Kidney epithelial cell (primary cell): ENCODE measurements at places on chromosomes 1 and 21.

DNA sequence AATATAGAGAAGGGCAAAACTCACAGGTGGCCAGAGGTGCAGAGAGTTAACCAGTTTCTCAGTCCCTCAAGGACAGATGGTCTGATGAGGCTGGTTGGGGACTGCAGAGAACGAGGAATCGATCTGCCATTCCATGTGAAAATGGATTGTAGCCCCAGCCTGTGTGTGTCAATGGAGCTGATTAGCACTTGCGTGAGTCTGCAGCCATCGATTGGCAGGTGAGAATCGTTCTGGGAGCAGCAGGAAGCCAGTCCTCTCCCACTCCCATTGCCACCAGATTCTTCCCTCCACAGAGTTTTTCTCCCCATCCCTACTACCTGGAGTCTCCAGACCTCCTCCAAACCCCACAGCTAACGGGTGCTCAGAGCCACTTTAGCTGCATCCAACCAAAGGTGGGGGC lies 18.3 kb upstream of the PSMB2 start:
- no peak for DNase-seq

GRCh38 chr1:61344696-61345095 lies 262.3 kb downstream of the NFIA start:
- no peak for DNase-seq

DNA sequence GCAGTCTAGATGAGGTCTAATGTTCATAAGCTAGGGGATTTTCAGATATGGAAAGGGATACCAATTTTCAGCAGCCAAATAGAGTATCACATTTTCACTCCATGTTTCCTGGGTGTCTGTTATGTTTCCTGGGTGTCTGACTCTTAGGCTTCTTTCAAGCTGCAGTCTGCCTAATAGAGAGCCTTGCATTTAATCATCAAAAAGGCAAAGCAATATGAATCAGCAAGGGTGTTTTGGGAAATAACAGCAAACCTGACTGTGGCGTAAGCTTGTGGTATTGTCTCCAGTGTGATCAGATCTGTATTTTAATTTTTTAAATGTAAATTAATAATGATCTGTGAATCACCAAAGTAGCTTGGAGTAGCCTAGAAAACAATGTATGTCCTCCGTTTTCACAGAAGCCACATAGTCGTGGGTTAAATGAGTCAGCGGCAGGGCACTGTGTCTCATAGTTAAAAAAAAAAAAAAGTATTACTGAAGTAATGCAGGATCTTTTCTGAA lies 10.4 kb downstream of the LGALS8 start:
- peak; percentile 21 for DNase-seq

DNA sequence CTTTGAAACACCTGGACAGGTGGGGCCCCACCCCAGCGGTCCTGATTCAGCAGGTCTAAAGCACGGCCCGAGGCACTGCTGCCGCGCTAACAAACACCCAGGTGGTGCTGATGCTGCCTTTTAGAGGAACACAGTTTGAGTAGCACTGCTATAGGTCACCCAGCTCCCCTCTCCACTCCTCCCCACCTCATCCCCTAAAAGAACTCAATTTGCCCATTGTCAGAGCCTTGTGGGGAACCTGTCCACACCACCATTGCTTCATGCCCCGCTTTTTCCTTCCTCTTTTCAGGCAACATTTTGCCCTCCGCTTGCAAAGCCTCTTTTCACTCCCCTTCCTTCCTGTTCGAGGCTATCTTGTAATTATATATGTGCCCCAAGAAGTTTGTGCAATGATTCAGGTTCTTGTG lies 26.2 kb upstream of the PADI4 start:
- DNase-seq: no peak

DNA sequence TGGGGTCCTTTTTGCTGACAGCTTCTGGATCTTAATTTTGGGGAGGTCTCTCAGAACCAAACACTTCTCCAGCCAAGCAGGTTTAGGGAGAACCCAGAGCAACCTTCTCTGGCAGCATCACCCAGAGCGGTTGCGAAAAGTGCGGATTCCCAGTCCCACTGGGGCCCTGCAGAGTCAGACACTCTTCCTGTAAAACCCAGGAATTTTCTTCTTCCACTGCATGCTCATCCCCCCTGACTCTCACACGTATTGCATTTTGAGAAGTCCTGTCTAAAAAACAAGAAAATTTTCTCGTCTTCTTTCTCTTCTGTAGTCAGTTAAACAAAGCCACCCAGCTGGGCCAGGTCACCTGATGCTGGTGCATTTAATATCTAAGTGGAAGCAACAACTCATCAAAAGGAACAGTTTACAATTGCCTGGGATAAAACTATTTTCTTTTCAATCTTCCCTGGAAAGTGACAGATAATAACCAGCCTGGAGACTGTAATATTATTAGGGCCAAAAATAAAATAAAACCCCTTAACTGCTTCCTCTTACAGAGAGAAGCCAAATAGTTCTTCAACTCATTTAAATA lies 156.0 kb downstream of the IGSF21 start:
- no peak for DNase-seq

DNA sequence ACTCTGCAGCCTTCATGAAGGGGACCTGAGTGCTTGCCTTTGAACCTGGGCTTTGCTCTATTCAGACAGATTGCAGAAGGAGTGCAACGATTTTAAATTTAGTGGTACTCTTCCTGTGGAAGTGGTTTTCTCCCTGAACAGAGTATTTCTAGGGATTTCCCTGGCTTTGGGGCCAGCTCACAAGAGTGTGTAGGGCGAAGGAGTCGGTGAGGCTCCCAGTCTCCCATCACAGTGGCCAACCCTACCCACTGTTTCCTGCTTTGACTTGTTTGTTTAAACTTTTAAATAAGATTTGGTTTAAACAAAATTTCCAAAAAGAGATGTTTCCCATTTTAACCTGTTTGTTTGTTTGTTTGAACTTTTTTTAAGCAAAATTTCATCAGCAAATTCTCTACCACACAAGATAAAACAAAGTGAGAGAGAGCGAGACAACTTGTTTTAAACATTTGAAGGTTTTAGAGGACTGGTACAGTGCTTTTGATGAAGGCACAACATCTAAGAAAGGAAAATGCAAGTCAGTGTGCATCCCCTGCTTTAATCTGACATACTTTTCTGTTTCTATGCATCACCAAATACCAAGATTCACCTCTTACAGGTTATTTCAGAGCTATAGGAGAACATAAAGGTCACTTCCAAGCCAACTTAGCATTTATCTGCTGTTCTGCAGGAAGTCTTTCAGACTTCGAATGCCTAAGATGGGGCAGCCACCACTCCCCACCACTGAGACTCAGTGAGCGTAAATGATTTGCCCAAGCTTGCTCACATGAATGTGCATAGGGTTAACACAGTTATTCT lies 6.6 kb downstream of the SELP start:
- no peak for DNase-seq

GRCh38 chr1:218617986-218618385 lies 272.9 kb downstream of the TGFB2 start:
- DNase-seq: no peak

- DNase-seq: no peak
Observed at GRCh38 chr1:11051781-11052511, 4.9 kb upstream of the MASP2 start.

GRCh38 chr1:113191579-113192076 lies 118.6 kb downstream of the LRIG2 start:
- no peak for DNase-seq

DNA sequence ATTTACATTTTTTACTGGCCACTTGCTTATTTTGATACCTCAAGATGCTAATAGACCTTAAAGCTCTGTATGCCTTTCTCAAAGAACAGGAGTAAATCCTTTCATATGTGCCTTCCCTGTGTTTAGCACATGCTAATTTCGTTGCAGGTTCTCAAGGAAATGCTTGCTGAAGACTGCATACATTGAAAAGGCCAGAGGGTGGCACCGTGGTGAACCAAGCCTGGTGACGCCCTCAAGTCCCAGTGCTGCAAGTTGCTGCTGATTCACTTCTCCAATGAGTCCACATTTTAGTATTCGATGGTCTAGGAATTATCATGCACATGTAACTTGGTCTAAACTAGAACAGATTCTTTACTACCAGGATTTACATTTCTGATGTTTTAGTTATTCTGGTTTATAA lies 94.1 kb downstream of the CLDN17 start:
- peak; percentile 5 for DNase-seq

- no peak for DNase-seq
Observed at GRCh38 chr1:2472109-2472508, 4.0 kb upstream of the PLCH2 start.

- DNase-seq: no peak
Observed at GRCh38 chr1:119660253-119661083, 12.4 kb upstream of the ZNF697 start.

DNA sequence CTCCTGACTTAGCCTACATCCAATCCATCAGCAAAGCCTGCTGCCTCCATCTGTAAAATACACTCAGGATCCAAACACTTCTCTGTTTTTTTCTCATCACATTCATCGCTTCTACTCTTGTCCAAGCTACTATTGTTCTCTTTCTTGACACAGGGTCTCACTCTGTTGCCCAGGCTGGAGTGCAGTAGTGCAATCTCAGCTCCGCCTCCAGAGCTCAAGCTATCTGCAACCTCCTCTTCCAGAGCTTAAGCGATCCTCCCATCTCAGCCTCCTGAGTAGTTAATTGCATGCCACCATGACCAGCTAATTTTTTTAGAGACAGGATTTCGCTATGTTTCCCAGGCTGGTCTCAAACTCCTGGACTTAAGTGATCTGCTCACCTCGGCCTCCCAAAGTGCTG lies 44.3 kb upstream of the H6PD start:
- no peak for DNase-seq

DNA sequence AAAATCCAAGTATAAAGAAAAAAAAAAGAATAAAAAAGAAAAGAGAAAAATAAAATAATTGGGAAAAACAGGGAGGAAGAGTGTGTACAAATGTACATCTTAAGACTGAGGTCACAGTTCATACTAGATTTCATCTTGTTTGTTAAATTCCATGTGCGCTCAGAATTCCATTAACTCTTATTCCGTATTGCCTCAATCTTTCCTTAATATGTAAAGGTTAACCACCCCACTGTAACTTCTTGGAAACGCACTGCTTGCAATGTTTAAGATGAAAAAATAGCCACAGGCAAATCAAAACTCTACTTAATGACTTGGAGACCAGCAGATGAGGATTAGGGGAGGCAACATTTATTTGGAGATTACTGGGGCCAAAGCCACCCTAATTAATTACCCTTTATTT lies 23.9 kb upstream of the KCNE1 start:
- DNase-seq: no peak

DNA sequence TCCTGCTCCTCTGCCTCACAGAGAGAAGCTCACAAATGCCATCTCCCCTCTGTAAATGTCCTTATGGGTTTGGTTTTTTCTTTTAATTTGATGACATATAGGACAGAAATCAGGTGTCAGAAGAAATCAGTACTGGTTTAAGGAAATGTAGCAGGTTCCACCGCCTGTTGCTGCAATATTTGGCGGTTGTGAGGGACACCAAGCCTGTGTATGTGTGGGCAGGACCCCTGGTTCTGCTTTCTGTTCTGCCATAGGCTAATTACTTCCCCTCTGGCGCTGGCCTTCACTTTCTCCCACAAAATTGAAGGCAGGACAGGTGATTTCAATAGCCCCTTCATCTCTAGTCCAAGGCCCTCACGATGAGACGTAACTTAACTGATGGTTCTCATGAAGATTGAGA lies 69.2 kb downstream of the PRDM2 start:
- no peak for DNase-seq

DNA sequence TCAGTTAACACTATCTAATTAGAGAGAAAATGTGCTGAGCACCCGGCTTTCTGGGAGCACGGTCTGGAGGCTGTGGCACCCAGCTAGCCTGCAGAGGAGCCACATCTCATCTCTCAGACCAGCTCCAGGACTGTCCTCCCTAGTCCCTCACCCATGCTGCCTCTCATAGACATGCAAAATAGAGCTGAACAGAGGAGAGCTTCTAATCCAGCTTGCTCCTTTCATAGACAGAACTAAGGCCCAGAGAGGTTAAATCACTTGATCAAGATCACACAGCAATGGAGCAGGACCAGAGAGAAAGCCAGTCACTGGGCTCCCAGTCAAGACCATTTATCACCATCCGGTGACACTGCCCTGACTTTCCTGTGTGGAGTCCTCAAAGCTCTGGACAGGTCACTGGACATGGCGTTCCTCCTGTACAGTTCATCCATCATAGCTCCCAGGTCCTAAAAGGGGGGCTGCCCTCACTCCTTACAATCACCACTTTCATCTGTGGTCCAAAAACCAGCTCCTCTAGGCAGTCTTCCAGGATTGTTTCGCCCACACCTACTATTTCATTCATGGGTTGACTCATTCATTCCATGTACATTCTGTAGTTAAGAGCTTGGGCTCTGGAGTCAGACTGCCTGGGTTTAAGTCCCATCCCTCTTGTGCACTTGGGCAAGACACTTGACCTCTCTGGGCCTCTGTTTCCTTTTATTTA lies 8.8 kb upstream of the CAMK2N1 start:
- peak; percentile 82 for DNase-seq

- no peak for DNase-seq
Observed at GRCh38 chr1:4176841-4177240, 276.8 kb upstream of the C1orf174 start.

DNA sequence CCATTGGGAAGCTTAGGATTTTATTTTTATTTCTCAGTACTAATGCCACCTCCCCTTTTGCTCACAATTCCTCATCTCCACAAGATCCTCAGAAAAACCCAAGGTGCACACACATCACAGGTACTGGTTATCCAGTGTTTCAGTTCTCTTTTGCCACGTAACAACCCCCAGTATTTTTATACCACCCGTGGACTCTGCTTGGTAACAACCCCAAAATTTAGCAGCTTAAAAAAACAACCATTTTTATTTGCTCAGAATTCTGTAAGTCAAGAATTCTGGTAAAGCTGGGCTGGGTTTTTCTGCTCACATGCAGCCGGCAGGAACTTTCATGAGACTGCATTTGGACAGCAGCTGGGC lies 180.0 kb downstream of the KAZN start:
- no peak for DNase-seq

DNA sequence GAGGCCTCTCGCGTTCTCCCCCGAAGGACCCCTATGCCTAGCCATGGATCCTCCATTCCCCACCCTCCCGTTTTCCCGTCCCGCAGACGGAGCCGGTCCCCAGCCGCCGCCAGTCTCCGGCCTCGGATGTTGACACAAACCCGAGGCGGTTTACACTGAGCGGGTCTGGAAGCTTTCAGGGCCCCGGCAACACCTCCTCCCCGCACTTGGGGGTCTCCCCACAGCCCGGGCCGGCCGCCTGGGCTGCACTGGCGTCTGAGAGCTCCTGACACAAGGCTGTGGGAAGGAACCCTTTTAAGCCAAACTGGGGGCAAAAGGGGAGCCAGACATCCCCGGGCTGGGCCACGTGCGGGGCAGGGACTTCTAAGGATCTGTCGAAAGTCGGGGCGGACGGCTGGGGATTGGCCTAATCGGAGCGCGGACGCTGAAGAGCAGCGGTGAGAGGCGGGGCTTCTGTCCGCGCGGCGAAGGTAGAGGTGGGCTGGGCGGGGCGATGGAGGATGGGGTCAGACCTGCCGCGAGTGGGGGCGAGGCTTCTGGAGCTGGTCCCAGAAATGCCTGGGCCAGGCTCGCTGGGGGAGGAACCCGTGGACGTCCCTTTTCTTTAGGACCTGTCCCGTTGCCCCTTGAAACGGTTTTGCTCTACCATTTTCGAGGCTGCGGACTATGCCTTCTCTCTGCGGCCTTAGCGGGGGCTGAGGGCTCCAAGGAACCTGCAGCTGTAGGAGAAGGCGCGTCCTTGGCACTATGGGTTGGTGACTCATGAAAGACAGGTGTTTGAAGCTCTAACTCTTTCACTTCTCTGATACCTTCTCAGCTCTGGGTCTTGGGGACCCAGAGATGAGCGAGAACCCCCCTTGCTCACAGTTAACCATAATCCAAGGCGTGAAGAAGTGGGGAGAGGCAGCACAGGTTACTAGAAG lies 1.2 kb upstream of the HPCAL4 start:
- no peak for DNase-seq

GRCh38 chr1:241963722-241964121 lies 6.2 kb downstream of the BECN2 start:
- no peak for DNase-seq

- DNase-seq: no peak
Observed at GRCh38 chr1:180947901-180948640, 35.4 kb downstream of the KIAA1614 start.
